ENCODE measurements at places on chromosomes 1 and 21. TPM values are rescaled to one million over a fixed set of nuclear protein-coding genes. Genes with fewer than 3 reads are reported as not detected.

TARDBP gene
- total RNA-seq, result 98.8 TPM

DNA sequence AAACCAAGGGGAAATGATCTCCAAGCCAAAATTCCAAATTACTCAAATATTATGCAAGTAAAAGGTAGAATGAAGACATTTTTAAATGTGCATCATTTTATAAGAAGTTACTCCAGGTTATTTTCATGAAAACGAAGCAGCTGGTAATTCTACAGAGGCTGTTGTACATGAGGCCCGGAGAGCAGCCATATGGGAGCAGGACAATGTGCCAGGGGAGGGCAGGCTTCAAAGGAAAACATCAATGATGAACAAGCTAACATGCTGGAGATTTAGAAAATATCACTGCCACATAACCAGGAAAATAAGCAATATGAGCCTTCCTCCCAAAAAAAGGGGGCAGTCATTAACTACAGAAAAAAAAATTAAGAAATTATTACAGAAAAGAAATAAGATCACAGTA lies 109.1 kb downstream of the TIAM1 start:
- no peak for DNase-seq

- DNase-seq, result no peak
Measured at GRCh38 chr1:37034121-37035013, at the start of gene GRIK3. TSS of gene GRIK3 (minus strand) at chr1:37034515. CDS start at chr1:37034108, 407 bp downstream.

DNA sequence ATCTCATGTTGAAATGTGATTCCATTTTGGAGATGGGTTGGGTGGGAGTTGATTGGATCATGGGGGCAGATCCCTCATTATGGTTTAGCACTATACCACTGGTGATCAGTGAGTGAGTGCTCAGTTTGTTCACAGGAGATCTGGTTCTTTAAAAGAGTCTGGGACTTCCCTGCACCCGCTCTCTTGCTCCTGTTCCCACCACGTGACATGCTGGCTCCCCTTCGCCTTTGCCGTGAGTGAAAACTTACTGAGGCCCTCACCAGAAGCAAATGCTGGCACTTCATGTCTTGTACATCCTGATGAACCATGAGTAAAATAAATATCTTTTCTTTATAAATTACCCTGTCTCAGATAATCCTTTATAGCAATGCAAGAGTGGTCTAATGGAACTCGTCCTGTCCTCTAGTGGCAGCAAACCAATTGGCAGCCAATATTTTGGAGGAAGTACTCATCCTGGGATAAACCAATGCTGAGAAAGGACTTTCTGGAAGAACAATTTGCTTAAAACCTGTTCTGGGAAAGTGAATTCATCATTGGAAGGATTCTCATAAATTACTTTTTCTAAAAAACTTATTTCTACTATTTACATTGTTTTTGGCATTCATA lies 27.8 kb upstream of the CYP4A11 start:
- no peak for DNase-seq

DNA sequence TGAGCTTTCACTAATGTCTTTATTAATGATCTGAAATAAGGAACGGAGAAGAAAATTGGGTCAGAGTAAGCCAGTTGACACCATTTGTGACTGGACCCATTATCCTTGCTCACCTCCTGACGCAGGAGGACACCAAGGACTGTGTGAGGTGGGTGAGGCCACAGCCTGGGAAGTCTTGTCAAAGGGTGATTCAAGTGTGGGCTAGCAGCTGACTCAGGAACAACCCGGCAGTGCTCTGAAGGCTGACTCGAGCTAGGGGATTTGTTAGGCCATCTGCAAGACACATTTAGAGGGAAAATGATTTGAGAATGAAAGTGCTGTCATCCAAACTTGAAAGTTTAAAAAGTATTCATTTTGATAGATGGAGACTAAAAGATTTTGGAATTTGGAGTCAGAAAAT lies 21.2 kb downstream of the PRRX1 start:
- DNase-seq, result no peak

FOXD3 gene
- total RNA-seq, result not detected

- DNase-seq, result no peak
Measured at GRCh38 chr1:230220907-230221306, 153.9 kb downstream of the GALNT2 start.

- DNase-seq, result no peak
Measured at GRCh38 chr1:203327684-203328457, 22.6 kb downstream of the BTG2 start.

WDR77 gene
- 59.7 TPM for total RNA-seq

DNA sequence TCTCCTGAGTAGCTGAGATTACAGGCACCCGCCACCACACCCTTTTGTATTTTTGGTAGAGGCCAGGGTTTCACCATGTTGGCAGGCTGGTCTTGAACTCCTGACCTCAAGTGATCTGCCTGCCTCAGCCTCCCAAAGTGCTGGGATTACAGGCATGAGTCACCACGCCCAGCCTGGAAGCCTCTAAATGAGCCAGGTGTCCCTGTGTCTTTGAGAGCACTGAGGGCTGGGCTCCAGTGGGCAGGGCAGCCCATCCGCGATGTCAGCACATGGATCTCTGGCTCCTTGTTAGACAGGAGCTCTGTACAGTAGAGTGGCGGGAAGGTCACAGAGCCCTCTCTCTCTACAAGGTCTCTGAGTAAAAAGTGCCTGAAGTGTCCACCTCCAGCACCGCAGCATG lies 124.3 kb downstream of the PGBD5 start:
- no peak for DNase-seq

PPFIA4 gene
- total RNA-seq, result not detected
